ENCODE measurements at places on chromosomes 1 and 21. TPM values are rescaled to one million over a fixed set of nuclear protein-coding genes. Genes with fewer than 3 reads are reported as not detected.

- no peaks in the 10 kb centered on the region for H3K27me3 ChIP-seq
- H3K27ac ChIP-seq = no peak overlapping the region
- no peak overlapping the region for H3K4me3 ChIP-seq
- no peaks in the 10 kb centered on the region for H3K4me1 ChIP-seq
- no peak for DNase-seq
- peaks cover 8% of the 10 kb centered on the region for H3K36me3 ChIP-seq
Measured at GRCh38 chr1:88982055-88982454, 10.4 kb downstream of the KYAT3 start.

DNA sequence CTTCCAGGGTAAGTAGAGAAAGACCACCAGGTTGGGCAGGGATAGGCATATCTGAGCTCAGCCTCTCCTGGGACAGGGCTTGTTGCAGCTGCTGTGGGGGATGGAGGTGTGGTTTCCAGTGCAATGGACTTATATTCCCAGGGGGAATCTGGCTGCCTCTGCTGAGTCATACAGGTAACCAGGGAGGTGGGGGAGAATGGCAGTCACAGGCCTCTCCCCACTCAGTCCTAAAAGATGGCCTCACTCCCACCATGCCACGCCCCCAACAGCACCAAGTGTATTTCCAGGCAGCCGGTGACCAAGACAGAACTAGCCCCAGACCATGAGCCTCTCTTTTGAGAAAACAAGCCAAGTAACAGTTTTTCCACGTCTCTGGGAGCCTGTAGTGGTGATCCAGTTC is 1240.7 kb downstream of the BRINP3 start:
- no peaks in the 10 kb centered on the region for H3K4me1 ChIP-seq
- no peaks in the 10 kb centered on the region for H3K36me3 ChIP-seq
- DNase-seq = no peak
- no peak overlapping the region for H3K4me3 ChIP-seq

GRCh38 chr1:87575528-87575927 is 246.8 kb downstream of the LMO4 start:
- H3K27ac ChIP-seq = no peak overlapping the region
- H3K36me3 ChIP-seq = no peaks in the 10 kb centered on the region
- DNase-seq = no peak

GRCh38 chr21:36554411-36555157 is 74.7 kb upstream of the CLDN14 start:
- H3K4me3 ChIP-seq = no peak overlapping the region
- DNase-seq = no peak
- H3K36me3 ChIP-seq = no peaks in the 10 kb centered on the region
- no peak overlapping the region for H3K27ac ChIP-seq

GRCh38 chr1:227775841-227776240 is 39.6 kb upstream of the PRSS38 start:
- DNase-seq = no peak
- no peak overlapping the region for H3K27ac ChIP-seq
- H3K36me3 ChIP-seq = no peaks in the 10 kb centered on the region

DNA sequence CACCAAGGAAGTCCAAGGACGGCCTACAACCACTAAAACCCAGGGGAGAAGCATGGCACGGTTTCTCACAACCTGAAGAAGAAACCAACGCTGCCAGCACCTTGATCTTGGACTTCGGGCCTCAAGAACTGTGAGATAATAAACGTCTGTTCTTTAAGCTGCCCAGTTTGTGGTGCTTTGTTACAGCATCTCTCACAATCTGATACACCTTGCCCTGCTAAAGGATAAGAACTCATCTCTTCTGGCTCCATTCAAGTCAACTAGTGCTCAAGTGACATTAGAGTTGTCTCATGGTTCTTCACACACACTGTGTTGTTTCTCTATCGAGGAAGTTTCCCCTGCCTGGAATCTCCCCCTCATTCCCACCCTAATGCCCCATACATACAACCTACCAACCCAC is 314.4 kb upstream of the RUNX1 start:
- no peaks in the 10 kb centered on the region for H3K4me1 ChIP-seq
- H3K27ac ChIP-seq = no peak overlapping the region
- no peak overlapping the region for H3K4me3 ChIP-seq
- no peak for DNase-seq
- H3K27me3 ChIP-seq = no peaks in the 10 kb centered on the region

- H3K27ac ChIP-seq = no peak overlapping the region
- DNase-seq = no peak
- no peaks in the 10 kb centered on the region for H3K36me3 ChIP-seq
- no peak overlapping the region for H3K4me3 ChIP-seq
Measured at GRCh38 chr1:244955661-244956060, 91.3 kb upstream of the HNRNPU start.

GRCh38 chr1:180136331-180136967 is 18.2 kb upstream of the QSOX1 start:
- DNase-seq = no peak
- H3K27ac ChIP-seq = no peak overlapping the region
- H3K36me3 ChIP-seq = no peaks in the 10 kb centered on the region
- H3K27me3 ChIP-seq = peaks cover 7% of the 10 kb centered on the region
- H3K4me1 ChIP-seq = no peaks in the 10 kb centered on the region

DNA sequence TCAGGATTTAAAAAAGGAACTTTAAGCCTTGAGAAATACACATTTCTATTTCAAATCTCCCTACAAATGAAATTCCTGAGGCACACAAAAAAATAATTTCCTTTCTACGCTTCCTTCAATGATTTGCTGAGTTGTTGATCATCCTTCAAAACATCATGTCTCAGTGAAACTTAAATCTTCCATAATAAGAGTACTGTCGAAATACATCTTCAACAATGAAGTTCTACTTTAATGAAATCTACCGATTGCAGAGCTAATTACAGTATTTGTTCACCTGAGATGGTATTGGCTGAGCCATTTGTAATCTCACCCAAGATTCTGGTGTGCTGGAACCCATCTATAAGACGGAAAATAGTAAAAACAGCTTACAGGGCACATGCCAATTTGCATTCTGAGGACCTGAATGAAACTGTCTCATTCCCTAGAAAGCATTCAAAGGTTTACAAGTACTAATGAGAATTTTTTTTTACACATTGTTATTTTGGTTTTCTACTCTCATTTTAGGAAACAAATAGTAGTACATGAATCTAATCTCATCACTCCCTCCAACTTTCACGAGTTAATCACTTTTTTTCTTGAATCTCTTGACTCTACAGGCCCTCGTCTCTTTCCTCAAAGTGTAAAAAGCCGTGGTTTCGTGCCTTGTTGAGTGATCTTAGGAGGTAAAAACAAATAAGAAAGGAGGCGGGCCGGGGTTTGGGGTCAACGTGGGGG is 1.1 kb downstream of the CHML start:
- H3K27me3 ChIP-seq = peaks cover 4% of the 10 kb centered on the region
- no peak for DNase-seq
- H3K4me3 ChIP-seq = peak overlapping the region; percentile 79
- peaks cover 13% of the 10 kb centered on the region for H3K36me3 ChIP-seq
- peak overlapping the region; percentile 10 for H3K27ac ChIP-seq
- H3K4me1 ChIP-seq = peaks cover 15% of the 10 kb centered on the region

GRCh38 chr1:40309374-40310128 is 7.5 kb downstream of the COL9A2 start:
- H3K4me3 ChIP-seq = no peak overlapping the region
- H3K4me1 ChIP-seq = peaks cover 4% of the 10 kb centered on the region
- H3K36me3 ChIP-seq = no peaks in the 10 kb centered on the region
- H3K27ac ChIP-seq = no peak overlapping the region
- peaks cover 11% of the 10 kb centered on the region for H3K27me3 ChIP-seq

GRCh38 chr1:97433094-97433823 is 487.6 kb downstream of the DPYD start:
- no peak overlapping the region for H3K4me3 ChIP-seq
- H3K4me1 ChIP-seq = peaks cover 23% of the 10 kb centered on the region
- no peak for DNase-seq
- no peaks in the 10 kb centered on the region for H3K36me3 ChIP-seq
- no peaks in the 10 kb centered on the region for H3K27me3 ChIP-seq

GRCh38 chr1:230458509-230458908 is 32.4 kb upstream of the PGBD5 start:
- no peaks in the 10 kb centered on the region for H3K27me3 ChIP-seq
- peaks cover 21% of the 10 kb centered on the region for H3K4me1 ChIP-seq
- no peak overlapping the region for H3K4me3 ChIP-seq
- peak overlapping the region; percentile 82 for H3K27ac ChIP-seq
- no peaks in the 10 kb centered on the region for H3K36me3 ChIP-seq

GRCh38 chr1:155499953-155500639 is 62.5 kb downstream of the ASH1L start:
- no peaks in the 10 kb centered on the region for H3K27me3 ChIP-seq
- peaks cover 6% of the 10 kb centered on the region for H3K4me1 ChIP-seq
- no peak overlapping the region for H3K27ac ChIP-seq
- H3K36me3 ChIP-seq = no peaks in the 10 kb centered on the region
- H3K4me3 ChIP-seq = no peak overlapping the region
- DNase-seq = no peak

DNA sequence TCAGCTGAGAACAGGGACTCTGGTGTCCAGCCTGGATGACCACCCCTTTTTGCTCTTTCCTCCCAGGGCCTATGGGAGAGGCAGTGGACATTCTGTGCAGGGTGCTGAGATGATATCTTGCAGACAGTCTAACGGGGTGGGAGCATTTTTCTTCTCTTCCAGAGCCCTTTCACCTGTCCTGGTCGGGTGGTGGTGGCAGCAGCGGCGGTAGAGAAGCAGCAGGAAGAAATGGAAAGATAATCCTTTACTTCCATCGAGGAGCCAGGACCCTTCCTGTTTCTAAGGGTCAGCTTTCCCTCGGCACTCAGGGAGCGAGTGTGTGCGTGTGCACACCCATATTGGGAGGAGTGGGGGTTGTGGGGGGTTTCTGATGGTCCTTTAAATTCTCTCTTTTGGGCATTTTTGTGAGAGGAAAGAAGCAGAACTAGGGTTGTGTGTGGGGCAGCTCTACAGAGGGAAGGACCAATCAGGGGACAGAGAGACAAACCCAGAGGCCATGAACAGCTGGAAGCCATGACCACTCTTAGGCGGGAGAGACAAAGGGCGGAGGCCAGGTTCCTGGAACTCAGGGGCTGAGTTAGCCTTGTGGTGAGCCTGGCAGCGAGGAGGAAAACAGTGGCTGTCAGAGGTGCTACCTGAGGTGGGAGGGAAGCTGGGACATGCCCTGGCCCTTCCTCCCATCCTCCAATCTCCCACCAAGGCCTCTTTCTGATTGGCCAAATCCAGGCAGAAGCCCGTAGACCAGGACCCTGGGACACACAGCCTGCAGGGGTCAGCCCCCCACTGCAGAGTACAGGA is 31.2 kb upstream of the CSF3R start:
- H3K4me3 ChIP-seq = no peak overlapping the region
- H3K4me1 ChIP-seq = peaks cover 5% of the 10 kb centered on the region
- DNase-seq = no peak
- H3K36me3 ChIP-seq = no peaks in the 10 kb centered on the region
- H3K27me3 ChIP-seq = peaks cover 11% of the 10 kb centered on the region

GRCh38 chr1:173871091-173871490 is 2.9 kb downstream of the ZBTB37 start:
- no peak for DNase-seq
- H3K27ac ChIP-seq = no peak overlapping the region
- peaks cover 8% of the 10 kb centered on the region for H3K4me1 ChIP-seq
- H3K36me3 ChIP-seq = no peaks in the 10 kb centered on the region
- peaks cover 7% of the 10 kb centered on the region for H3K27me3 ChIP-seq
- no peak overlapping the region for H3K4me3 ChIP-seq

DNA sequence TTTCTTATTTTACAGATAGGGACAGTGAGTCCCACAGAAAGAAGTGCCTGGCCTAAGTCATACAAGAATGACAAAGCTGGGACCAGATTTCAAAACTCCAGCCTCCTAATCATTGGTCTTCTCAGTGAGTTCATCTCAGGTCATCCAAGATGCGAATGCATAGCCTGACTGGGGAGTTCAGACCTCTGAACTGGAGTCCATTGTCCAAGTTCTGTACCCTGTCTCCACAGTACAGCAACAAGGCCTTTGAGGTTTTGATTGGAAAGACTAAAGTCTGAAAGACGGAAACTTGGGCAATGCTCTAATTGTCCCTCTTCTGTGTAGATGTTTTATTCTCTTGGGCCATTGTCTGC is 62.0 kb downstream of the TNN start:
- no peak overlapping the region for H3K27ac ChIP-seq
- no peaks in the 10 kb centered on the region for H3K36me3 ChIP-seq
- DNase-seq = no peak
- H3K4me3 ChIP-seq = no peak overlapping the region
- no peaks in the 10 kb centered on the region for H3K4me1 ChIP-seq
- no peaks in the 10 kb centered on the region for H3K27me3 ChIP-seq

- peak; percentile 17 for DNase-seq
- no peaks in the 10 kb centered on the region for H3K4me1 ChIP-seq
- H3K36me3 ChIP-seq = no peaks in the 10 kb centered on the region
- H3K27me3 ChIP-seq = no peaks in the 10 kb centered on the region
Measured at GRCh38 chr1:82517586-82517985, 716.9 kb downstream of the ADGRL2 start.

DNA sequence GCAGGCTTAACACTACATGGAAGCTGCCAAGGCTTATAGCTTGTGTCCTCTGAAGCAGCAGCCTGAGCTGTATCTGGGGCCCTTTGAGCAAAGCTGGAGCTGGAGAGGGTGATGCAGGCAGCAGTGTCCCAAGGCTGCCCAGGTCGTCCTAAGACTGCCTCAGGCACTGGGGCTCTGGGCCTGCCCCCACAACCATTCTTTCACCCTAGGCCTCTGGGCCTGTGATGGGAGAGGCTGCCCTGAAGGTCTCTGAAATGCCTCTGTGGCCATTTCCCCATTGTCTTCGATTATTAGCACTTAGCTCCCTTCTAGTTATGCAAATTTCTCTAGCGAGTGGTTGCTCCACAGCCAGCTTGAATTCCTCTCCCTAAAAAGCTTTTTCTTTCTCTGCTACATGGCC is 142.0 kb downstream of the LRIG2 start:
- peaks cover 10% of the 10 kb centered on the region for H3K36me3 ChIP-seq
- H3K27ac ChIP-seq = no peak overlapping the region
- H3K4me3 ChIP-seq = no peak overlapping the region
- H3K4me1 ChIP-seq = no peaks in the 10 kb centered on the region
- no peak for DNase-seq

Gene VANGL2
- total RNA-seq = 79.4 TPM

Gene SORT1
- total RNA-seq = 53.2 TPM

Gene TDRD5
- not detected for total RNA-seq

Gene LRRC53
- 0.42 TPM for total RNA-seq

Gene HCRTR1
- total RNA-seq = not detected

Gene KDF1
- 1.2 TPM for total RNA-seq

Gene SLAMF8
- total RNA-seq = not detected

Gene NTMT2
- total RNA-seq = not detected

Gene NAXE
- total RNA-seq = 44.5 TPM

Gene FAM72C
- 0.22 TPM for total RNA-seq

Gene NUF2
- 5.8 TPM for total RNA-seq

Gene CACYBP
- total RNA-seq = 88.7 TPM

Gene PRAMEF8
- not detected for total RNA-seq
